ENCODE measurements at places on chromosomes 1 and 21.

DNA sequence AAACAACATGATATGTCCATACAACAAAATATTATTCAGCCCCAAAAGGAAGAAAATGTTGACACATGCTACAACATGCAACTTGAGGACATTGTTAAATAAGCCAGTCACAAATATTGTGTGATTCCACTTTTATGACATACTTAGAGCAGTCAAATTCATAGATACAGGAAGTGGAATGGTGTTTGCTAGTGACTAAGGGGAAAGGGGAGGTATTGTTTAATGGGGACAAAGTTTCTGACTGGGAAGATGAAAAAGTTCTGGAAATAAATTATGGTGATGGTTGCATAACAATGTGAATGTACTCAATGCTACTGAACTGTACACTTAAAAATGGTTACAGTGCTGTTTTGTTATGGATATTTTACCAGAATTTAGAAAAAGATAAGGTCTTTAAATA lies 77.7 kb downstream of the RHOU start:
- no peak for DNase-seq

DNA sequence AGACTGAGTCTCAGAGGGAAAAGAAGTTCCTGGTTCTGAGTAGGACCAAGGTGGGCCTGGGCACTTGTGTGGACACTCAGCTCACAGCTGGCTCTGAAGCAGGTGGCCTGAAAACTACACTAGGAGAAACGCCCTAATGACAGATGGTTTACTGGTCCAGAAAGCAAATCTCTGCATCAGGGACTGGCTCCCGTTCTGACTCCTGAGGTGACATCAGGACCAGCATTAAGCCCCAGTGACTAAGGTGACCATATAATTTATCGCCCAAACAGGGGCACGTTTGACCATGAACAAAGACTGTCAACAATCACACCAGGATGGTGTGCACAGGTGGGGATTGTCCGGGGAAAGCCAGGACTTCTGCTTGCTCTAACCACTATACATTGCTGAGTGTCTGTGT lies 12.2 kb upstream of the CD34 start:
- DNase-seq: no peak

- no peak for DNase-seq
Observed at GRCh38 chr1:111199881-111200801, at the start of gene DENND2D. Gene DENND2D, minus strand, starts transcription at chr1:111200646. Its CDS starts 187 bp downstream, at chr1:111200459.

DNA sequence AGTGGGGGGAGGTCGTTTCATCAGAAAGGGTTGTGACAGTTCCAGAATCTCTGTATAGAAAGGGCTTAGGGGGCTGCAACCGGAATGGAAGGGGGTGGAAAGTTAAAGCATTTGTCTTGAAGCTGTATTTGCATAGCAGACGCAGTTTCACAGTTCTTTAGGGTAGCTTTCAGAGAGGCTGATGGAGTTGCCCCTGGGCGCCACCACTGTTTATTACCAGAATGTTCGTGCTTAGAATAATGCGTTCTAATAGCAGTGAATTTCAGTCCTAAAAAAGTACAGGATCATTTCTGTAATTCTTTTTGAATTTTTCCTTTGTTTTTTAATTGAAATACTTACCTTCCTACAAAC lies 1.3 kb downstream of the EXO1 start:
- DNase-seq: no peak

DNA sequence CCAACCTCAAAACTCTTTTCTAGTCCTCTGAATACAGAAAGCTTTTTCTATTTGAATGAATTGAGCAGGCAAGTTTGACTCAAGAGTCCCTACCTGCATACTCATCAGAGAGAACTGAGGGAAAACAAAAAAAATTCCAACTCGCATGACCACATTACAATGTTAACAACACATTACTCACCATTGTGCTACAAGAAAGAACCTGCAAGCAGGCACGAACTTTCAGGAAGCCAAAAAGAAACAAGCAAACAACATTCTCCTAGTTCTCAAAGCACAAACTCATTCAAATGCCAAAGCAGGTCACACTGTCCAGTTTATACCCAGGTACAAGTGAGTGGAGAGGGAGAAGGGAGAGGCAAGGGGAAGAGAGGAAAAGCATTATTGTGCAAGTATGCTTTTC lies 14.6 kb downstream of the OTUD7B start:
- no peak for DNase-seq

GRCh38 chr1:162349635-162350330 lies 26.9 kb downstream of the SPATA46 start:
- no peak for DNase-seq

DNA sequence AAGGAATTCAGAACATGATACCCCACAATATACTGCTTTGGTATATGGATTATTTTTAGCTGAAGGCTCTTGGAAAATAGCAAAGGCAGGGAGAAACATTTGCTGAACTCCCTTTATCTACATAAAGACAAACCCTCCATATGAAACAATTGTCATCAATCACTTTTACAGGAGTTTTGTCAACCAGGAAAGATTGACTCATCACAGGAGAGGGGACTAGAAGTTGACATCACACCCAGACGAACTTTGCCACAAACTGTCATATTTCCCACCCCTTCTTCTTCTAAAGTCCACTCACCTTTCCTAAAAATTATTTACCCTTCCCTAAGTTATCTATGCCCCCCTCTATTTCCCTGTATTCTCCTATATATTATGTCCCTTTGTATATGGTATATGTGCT lies 47.9 kb downstream of the RBM11 start:
- DNase-seq: no peak

GRCh38 chr1:23039308-23039826 lies 20.1 kb downstream of the KDM1A start:
- no peak for DNase-seq

DNA sequence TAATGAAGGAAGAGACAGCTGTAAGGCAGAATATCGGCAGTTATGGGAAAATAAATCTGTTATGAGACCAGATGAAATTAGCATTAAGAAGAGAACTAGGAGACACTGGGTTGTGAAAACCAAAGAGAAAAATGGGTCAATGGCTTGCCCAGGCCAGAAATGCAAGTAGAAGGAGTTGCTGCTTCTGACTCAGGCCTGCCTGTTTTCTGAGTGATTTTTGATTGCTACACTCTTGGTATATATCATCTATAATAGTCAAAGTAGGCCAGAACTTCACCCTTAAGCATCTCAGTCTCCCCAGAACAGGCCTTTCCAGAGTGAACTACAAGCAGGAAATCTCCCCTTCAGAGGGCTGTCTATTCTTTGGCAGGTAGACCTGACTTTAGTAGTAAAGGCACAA lies 107.0 kb downstream of the NRIP1 start:
- no peak for DNase-seq

GRCh38 chr1:53395671-53396215 lies 63.5 kb upstream of the DMRTB1 start:
- DNase-seq: no peak

DNA sequence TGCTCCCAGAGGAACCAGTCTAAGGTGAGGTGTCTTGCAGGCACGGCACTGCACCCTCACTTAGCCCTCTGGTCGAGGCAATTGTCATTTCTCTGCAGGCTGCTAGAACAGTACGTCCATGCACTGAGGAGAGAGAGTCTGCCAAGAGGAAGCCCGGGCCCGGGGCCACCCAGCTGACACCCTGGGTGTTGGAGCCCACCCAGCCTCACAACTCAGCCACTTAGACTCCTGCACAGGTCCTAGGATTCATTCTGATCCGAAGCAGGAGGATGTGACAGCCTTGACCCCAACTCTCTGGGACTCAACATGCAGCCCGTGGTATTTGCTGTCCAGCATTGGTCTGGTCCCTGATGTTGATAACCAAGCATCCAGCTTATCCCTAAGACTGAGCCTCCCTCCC lies 111.9 kb downstream of the ADSS2 start:
- no peak for DNase-seq

DNA sequence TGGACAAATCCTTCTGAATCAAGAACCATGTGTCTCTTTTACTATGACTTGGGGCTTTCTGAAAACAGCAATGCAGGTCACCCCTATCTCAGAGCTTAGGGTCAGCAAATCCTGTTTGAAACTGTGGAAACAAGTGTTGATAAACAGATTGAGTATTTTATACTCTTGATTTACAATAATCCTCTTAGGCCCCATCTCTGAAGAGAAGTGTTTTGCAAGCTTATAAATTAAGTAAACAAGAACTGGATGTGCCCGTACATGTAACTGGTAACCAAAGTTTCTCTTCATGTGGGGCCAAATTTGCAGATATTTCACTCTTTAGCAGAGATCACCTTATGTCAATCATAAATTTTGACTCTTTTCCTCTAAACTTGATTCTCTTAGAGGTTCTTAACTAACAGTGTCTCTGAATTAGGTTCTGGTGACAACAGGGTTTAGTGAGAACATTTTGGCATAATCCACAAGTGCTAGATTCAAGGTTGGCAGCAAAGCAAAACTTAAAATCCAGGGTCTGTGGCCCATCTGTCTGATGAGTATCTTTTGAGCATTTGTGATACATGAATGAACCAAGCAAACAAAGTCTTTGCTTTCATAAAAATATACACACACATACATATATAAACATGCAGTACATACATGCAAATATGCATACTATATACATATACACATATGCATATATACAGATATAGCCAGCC lies 183.0 kb upstream of the HOOK1 start:
- DNase-seq: no peak

DNA sequence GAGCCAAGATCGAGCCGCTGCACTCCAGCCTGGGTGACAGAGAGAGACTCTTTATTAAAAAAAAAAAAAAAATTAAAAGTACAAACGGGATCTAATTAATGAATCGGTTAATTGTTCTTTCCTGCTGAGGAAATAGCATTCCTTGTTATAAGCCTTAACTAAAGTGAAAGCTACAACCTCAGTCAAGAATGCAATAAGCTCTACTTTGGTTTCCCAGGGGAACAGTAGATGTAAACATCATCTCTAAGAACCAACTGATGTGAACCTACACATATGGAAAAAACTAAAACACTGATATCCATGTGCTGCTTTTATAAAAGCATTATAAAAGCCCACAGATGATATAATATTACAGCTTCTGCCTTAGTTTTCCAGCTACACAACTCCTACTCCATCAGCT lies 41.9 kb downstream of the LPGAT1 start:
- DNase-seq: no peak

DNA sequence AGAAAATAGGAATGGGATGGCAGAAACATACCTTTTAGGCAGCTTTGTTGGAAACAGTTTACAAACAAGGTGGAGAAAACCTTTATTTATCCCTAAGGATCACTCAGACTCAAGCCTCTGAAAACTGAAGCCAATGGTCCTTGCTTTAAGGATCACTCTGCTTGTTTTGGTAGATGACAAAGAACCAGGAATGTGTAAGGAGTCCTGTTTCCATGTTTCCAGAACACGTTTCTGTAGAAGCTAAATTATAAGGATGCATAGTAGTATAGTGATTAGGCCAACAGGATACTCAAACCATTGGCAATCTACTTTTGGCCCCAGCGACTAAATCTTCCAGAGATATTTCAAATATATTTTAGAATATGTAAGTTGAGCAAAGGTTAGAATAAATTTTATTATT lies 149.1 kb upstream of the HP1BP3 start:
- no peak for DNase-seq

- DNase-seq: no peak
Observed at GRCh38 chr1:118949315-118949714, 38.8 kb downstream of the TBX15 start.

GRCh38 chr1:19149736-19150135 lies 60.3 kb downstream of the UBR4 start:
- no peak for DNase-seq

GRCh38 chr1:225454733-225455132 lies 26.9 kb upstream of the LBR start:
- DNase-seq: no peak

- no peak for DNase-seq
Observed at GRCh38 chr1:165639821-165640623, 9.0 kb downstream of the MGST3 start.

- DNase-seq: peak; percentile 48
Observed at GRCh38 chr1:32242341-32242851, 4.6 kb upstream of the FAM167B start.

- DNase-seq: no peak
Observed at GRCh38 chr1:37159102-37159501, 124.8 kb upstream of the GRIK3 start.

- no peak for DNase-seq
Observed at GRCh38 chr1:27545271-27545670, 55.3 kb upstream of the WASF2 start.

- DNase-seq: no peak
Observed at GRCh38 chr1:211487672-211488208, 4.2 kb downstream of the RD3 start.

DNA sequence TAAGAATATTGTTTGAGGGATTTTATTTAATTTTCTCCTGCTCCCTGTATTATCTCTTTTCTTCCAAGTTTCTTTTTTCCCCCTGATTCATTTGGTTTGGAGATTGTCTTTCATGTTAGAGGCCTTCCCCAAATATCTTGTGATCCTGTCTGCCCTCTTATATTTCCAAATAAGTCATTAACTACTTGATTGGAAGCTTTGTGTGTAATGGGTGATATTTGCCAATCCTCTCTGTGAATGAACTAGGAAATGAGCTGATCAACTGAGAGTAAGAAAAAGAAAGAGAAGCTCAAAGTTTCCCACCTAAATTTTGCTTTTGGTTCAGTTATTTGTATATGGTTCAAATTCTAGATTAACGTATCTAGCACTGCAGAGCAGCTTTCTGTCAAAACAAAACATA lies 23.6 kb upstream of the LY9 start:
- DNase-seq: no peak

- DNase-seq: no peak
Observed at GRCh38 chr21:37915497-37915911, 753 bp downstream of the KCNJ6 start.

- DNase-seq: no peak
Observed at GRCh38 chr21:27581168-27581567, 614.3 kb upstream of the ADAMTS5 start.

DNA sequence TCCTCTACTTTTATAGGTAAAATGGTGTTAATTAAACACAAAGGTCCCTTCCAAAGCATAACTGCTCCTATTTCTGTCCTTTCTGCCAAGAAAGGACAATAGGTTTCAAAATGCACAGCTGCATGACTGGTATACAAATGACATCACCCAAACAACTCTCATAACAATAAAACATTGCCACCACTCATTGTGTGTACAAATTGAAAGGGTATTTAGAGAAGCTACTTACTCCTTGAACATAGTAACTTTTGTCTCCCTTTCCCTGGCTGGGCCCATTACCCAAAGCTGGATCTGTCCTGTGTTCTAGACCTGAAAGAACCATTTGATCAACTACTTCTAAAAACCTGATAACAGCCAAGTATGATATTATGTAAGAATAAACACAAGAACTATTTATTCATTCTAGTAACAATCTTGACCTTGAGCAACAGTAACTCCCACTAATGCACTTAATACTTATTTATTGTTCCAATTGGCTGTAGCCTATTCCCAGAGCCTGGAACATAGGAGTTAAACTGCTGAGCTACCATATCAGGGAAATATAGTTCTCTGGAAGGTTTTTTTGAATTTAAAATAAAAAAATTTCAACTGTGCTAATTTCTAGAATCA lies 38.2 kb downstream of the TTLL7 start:
- DNase-seq: no peak

- no peak for DNase-seq
Observed at GRCh38 chr1:4565801-4566449, 88.5 kb upstream of the AJAP1 start.
